Lower lobe of right lung (tissue), 2 donors: ENCODE measurements at places on chromosomes 7 and 10. TPM values are rescaled to one million over a fixed set of nuclear protein-coding genes. Genes with fewer than 3 reads are reported as not detected.

The ACHE gene
- 0.97 TPM for total RNA-seq

The GATA3 gene
- 4.6 TPM for total RNA-seq

The RASSF4 gene
- total RNA-seq, result 49.0 TPM

The VWDE gene
- total RNA-seq, result 0.53 TPM

GRCh38 chr7:141217938-141218337, 144.1 kb downstream of the TMEM178B start:
- no peak for DNase-seq

- no peak for DNase-seq
These were observed 542.7 kb downstream of the LRMDA start for GRCh38 chr10:75974080-75974479.

GRCh38 chr7:22653951-22654350, 73.0 kb upstream of the IL6 start:
- DNase-seq, result no peak
